ENCODE measurements at places on chromosomes 7 and 10.
A peak's percentile ranks its signal among the peaks of the same experiment; 100 is the strongest.

- DNase-seq, result peak; percentile 10
- no peaks in the 10 kb centered on the region for H3K36me3 ChIP-seq
- H3K27ac ChIP-seq, result no peak overlapping the region
- no peak overlapping the region for H3K4me3 ChIP-seq
These were observed 16.1 kb upstream of the RAB11FIP2 start for GRCh38 chr10:118062798-118063238.

GRCh38 chr7:152762056-152762455, 2.5 kb downstream of the ACTR3B start:
- no peak overlapping the region for H3K27ac ChIP-seq
- no peak overlapping the region for H3K4me3 ChIP-seq
- H3K27me3 ChIP-seq, result no peaks in the 10 kb centered on the region
- no peak for DNase-seq
- peaks cover 6% of the 10 kb centered on the region for H3K4me1 ChIP-seq

GRCh38 chr7:94556028-94556427, 46.4 kb downstream of the CASD1 start:
- H3K4me3 ChIP-seq, result no peak overlapping the region
- H3K27ac ChIP-seq, result no peak overlapping the region
- DNase-seq, result no peak
- no peaks in the 10 kb centered on the region for H3K36me3 ChIP-seq

DNA sequence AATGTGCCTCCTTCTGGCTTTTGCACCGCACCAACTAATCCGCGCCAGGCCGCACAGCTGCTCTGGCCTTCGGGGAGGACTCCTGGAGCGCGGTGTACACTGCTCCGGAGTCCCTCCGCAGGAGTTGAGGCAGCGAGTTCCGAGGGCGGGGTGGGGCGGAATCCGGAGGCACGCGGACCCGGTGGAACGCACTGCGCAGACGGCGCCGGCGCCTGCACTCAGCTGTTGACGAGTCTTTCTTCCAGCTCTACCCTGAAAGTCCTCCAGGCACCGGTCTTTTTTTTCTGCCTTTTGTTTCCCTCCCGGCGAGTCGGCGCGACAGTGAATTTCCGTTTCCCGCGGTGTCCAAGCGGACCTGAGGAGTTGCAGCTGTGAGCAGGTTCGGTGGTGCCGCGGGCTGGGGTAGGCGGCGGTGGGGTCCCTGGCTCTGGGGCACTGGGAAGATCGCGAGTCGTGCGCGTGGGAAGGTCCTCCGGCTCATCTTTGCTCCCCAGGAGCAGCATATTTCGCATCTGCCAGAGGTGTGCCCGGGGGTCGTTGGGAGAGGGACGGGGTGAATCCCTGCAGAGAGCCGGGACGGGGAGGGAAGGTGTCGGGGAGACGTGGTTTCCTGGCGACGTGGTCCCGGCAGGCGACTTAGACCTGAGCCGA, 44.1 kb downstream of the SFTPD start:
- H3K27ac ChIP-seq, result peak overlapping the region; percentile 51
- no peaks in the 10 kb centered on the region for H3K36me3 ChIP-seq
- peak; percentile 87 for DNase-seq

DNA sequence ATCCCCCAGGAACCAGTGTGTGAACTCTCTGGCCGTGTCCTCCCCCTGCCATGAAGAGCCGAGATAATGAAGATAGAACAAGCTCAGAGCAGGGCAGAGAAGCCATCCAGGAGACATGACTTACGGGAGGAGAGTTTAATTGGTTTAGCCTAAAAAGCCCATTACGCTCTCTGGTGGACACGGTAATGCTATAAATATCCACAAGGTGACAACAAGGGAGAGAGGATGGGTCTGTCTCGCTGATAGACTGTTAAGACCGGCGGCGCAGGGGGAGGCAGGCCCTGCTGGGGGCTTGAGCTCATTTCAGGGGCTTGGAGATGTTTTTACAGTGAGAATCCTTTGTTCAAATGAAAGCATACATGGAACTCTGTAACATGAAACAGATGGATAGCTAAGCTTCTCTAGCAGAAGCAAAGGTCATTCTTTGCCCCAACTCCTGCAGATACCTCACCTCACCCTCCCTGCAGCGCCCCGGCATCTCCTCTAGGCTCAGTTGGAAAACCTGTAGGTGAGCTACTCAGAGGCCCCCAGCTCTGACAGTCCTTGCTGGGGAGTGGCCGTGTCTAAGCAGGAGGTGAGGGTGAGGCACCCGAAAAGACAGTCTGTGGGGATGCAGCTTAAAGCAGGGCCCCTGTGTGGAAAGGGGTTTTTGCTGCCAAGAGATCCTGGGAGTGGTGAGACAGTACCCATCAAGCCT, 40.8 kb upstream of the LOXL4 start:
- no peak overlapping the region for H3K27ac ChIP-seq
- no peak overlapping the region for H3K4me3 ChIP-seq
- H3K4me1 ChIP-seq, result peaks cover 3% of the 10 kb centered on the region

- no peak overlapping the region for H3K4me3 ChIP-seq
- no peaks in the 10 kb centered on the region for H3K27me3 ChIP-seq
- H3K36me3 ChIP-seq, result peaks cover 4% of the 10 kb centered on the region
- DNase-seq, result peak; percentile 64
- no peak overlapping the region for H3K27ac ChIP-seq
These were observed 5.3 kb downstream of the CTBP2 start for GRCh38 chr10:125155101-125155500.

DNA sequence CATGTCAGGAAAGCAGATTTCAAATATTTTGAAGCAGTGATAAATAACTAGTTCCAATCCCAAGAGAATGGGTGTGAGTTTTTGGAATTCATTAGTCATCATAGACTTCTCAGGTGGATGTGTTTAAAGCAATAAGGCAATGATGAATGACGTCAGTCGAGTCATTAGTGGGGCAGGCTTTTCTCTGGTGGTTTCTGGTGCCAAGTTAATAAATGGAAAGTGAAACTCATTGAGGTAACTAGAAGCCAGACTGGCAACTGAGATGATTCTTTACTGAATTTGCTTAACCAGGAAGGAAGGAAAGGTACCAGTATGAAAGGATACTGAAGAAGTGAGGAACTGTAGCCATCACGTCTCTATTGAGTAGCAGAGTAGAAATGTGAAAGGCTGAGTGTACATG, 311.0 kb downstream of the GPAM start:
- H3K36me3 ChIP-seq, result no peaks in the 10 kb centered on the region
- H3K4me1 ChIP-seq, result no peaks in the 10 kb centered on the region
- no peak for DNase-seq
- H3K27ac ChIP-seq, result no peak overlapping the region

- H3K27me3 ChIP-seq, result no peaks in the 10 kb centered on the region
- H3K4me1 ChIP-seq, result peaks cover 2% of the 10 kb centered on the region
- no peaks in the 10 kb centered on the region for H3K36me3 ChIP-seq
- DNase-seq, result peak; percentile 85
These were observed at the start of gene TMEM196 for GRCh38 chr7:19772841-19773760. Gene TMEM196, minus strand, starts transcription at chr7:19773617. Its CDS starts 921 bp downstream, at chr7:19772696.

- no peaks in the 10 kb centered on the region for H3K4me1 ChIP-seq
- H3K36me3 ChIP-seq, result no peaks in the 10 kb centered on the region
- no peak for DNase-seq
- no peak overlapping the region for H3K4me3 ChIP-seq
These were observed 101.7 kb upstream of the CTTNBP2 start for GRCh38 chr7:117974891-117975290.

- H3K4me1 ChIP-seq, result no peaks in the 10 kb centered on the region
- H3K4me3 ChIP-seq, result no peak overlapping the region
- H3K27me3 ChIP-seq, result no peaks in the 10 kb centered on the region
- H3K27ac ChIP-seq, result no peak overlapping the region
- no peaks in the 10 kb centered on the region for H3K36me3 ChIP-seq
These were observed 100.7 kb downstream of the IQUB start for GRCh38 chr7:123433665-123434064.

DNA sequence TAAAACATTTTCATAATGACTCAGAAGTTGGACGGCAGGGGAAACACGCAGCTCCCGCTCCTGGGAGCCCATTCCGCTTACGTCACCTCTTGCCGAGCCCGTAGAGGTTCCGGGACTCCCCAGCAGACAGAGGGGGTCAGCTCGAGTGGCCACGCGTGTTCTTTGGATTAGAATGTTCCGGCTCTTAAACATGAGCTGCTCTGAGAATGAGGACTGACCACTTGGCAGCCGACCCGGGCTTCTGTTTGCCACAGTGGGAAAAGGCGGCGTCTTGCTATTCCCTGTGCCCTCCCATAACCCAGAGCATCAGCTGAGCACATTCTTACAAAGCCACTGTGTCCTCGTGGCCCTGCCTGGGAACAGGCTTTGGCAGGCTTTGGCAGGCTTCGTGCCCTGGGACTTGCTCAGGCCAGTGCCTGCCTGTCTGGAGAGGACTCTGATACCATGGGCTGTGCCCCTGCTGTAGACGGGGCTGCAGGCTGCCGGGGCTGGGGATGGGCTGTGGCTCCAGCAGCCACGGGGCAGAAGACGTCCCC, 40.1 kb downstream of the PFKP start:
- no peak for DNase-seq
- no peaks in the 10 kb centered on the region for H3K4me1 ChIP-seq
- H3K27ac ChIP-seq, result no peak overlapping the region
- peaks cover 33% of the 10 kb centered on the region for H3K36me3 ChIP-seq
- H3K27me3 ChIP-seq, result no peaks in the 10 kb centered on the region
- no peak overlapping the region for H3K4me3 ChIP-seq

- H3K27me3 ChIP-seq, result no peaks in the 10 kb centered on the region
- no peaks in the 10 kb centered on the region for H3K36me3 ChIP-seq
- peaks cover 8% of the 10 kb centered on the region for H3K4me1 ChIP-seq
- H3K4me3 ChIP-seq, result no peak overlapping the region
- no peak overlapping the region for H3K27ac ChIP-seq
- DNase-seq, result no peak
These were observed 263.1 kb downstream of the RPS24 start for GRCh38 chr10:78296785-78297184.

- H3K4me3 ChIP-seq, result no peak overlapping the region
- DNase-seq, result no peak
- H3K36me3 ChIP-seq, result no peaks in the 10 kb centered on the region
- H3K27ac ChIP-seq, result no peak overlapping the region
- H3K27me3 ChIP-seq, result no peaks in the 10 kb centered on the region
- H3K4me1 ChIP-seq, result no peaks in the 10 kb centered on the region
These were observed 71.2 kb upstream of the AOAH start for GRCh38 chr7:36795451-36796021.

DNA sequence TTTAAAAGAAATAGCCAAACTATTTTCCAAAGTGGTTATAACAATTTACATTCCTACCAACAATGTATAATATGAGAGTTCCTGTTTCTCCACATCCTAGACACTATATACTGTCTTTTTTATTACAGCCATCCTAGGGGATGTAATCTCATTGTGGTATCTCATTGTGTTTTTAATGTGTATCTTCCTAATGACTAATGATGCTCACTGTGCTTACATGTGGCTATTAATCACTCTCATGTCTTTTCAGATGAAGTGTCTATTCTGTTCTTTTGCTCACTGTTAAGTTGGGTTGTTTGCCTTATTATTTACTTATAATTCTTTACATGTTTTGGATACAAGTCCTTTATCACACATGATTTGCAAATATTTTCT, 71.8 kb downstream of the ZNF438 start:
- no peak overlapping the region for H3K4me3 ChIP-seq
- no peaks in the 10 kb centered on the region for H3K4me1 ChIP-seq
- DNase-seq, result no peak
- no peak overlapping the region for H3K27ac ChIP-seq
- no peaks in the 10 kb centered on the region for H3K27me3 ChIP-seq
- H3K36me3 ChIP-seq, result no peaks in the 10 kb centered on the region

DNA sequence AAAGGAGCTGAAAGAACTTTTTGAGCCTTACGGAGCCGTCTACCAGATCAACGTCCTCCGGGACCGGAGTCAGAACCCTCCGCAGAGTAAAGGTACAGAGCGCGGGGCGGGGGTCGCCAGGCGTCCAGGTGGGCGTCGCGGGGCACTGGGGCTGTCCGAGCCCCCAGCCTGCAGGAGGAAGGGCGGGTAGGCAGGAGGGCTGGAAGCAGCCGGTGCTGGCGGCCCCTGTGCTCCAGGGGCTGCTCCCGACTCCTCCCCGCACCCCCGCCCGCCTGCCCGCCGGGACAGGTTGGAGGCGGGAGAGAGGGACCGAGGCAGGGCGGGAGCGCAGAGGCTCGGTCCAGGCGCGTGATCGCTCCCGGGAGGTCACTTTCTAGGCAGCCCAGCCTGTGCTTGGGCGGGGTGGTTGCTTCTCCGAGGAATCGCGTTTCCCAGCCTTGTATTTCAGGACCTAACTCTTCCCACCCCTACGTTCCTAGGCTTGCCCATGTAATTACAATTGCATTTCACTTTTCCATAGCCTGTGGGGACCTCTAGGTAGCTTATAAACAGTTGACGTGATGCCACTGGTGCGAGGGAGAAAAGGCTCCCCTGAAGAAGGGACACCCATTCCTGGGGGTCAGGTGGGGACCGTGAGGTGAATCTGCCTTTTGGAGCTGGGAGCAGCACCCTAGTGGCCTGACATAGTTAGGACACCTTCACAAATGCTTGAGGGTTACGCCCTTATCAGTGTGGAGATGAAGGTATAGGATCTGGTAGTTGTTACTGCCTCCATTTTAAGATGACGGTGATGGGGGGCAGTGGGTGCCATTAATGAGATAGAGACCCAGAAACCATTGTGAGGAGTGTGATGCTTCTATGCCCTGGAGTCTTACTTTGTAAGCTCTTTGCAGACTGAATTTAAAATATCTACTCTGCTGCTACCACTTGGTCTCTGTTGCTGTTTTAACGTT, 148.2 kb downstream of the CELF2 start:
- H3K36me3 ChIP-seq, result no peaks in the 10 kb centered on the region
- H3K4me3 ChIP-seq, result peak overlapping the region; percentile 41
- H3K4me1 ChIP-seq, result no peaks in the 10 kb centered on the region
- H3K27ac ChIP-seq, result no peak overlapping the region
- peak; percentile 83 for DNase-seq

GRCh38 chr10:44195112-44196007, 189.5 kb downstream of the CXCL12 start:
- no peaks in the 10 kb centered on the region for H3K36me3 ChIP-seq
- H3K4me3 ChIP-seq, result no peak overlapping the region
- H3K27ac ChIP-seq, result no peak overlapping the region
- no peaks in the 10 kb centered on the region for H3K4me1 ChIP-seq
- no peak for DNase-seq

- peaks cover 34% of the 10 kb centered on the region for H3K27me3 ChIP-seq
- DNase-seq, result no peak
- H3K4me1 ChIP-seq, result peaks cover 4% of the 10 kb centered on the region
- no peak overlapping the region for H3K27ac ChIP-seq
- no peak overlapping the region for H3K4me3 ChIP-seq
These were observed 484 bp upstream of the DLX5 start for GRCh38 chr7:97025130-97025499.

DNA sequence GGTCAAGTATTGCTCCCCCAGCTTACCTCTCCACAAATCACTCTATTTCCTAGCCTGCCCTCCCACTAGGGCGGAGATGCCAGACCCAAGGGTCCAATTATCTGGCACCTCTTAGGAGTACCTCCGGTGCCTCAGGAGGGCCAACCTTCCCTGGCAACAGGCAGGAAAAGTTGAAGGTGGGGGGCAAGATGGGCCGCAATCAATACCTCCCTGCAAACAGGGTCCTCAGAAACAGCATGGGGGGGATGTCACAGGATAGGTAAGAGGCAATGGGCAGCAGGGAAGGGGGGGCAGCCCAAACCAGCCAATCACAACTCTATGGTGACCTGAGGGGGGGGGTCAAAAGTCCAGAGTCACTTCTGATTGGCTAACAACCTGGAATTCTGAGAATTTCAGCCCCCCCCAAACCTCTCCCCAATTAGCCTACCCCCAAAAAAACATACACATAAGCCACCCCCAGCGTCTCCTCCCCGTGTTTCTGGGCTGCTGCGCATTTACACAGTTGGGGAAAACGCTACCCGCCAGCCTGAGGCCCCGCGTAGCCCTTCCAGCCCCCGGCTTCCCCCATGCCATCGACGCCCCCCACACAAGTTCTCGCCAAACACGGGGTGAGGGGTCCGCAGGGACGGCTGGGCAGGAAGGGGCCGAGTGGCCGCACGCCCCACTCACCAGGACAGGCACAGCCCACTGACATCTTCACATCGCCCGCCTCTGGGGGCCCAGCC, 589 bp downstream of the LDB1 start:
- peak overlapping the region; percentile 68 for H3K4me3 ChIP-seq
- H3K36me3 ChIP-seq, result no peaks in the 10 kb centered on the region
- H3K4me1 ChIP-seq, result peaks cover 33% of the 10 kb centered on the region
- no peaks in the 10 kb centered on the region for H3K27me3 ChIP-seq
- peak; percentile 85 for DNase-seq

All from mesendoderm (in vitro differentiated cells).